ENCODE measurements at places on chromosomes 13 and 19.

DNA sequence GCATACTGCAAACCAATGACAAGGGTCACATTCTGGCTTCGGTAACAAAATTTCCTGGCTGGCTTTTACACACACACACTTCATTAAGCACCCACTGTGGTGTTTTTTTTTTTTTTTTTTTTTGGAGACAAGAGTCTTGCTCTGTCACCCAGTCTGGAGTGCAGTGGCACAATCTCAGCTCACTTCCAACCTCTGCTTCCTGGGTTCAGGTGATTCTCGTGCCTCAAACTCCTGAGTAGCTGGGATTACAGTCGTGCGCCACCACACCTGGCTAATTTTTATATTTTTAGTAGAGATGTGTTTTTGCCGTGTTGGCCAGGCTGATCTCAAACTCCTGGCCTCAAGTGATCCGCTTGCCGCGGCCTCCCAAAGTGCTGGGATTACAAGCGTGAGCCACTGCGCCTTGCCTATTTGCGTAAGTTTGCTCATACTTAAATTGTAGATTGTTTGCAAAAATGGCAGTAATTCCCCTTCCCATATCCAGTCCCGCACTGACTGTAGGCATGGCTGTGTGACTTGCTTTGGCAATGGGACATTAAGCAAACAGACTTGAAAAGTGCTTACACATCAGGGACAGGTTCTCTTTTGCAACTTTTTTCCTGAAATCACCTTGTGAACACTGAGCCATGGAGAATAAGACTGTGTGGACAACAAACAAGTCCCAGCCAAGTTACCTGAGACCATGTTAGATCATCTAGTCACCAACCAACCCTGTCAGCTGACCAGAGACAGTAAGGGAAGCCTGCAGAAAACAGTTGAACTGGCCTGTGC is 42.1 kb upstream of the EBPL start:
- peak; percentile 53 for DNase-seq

DNA sequence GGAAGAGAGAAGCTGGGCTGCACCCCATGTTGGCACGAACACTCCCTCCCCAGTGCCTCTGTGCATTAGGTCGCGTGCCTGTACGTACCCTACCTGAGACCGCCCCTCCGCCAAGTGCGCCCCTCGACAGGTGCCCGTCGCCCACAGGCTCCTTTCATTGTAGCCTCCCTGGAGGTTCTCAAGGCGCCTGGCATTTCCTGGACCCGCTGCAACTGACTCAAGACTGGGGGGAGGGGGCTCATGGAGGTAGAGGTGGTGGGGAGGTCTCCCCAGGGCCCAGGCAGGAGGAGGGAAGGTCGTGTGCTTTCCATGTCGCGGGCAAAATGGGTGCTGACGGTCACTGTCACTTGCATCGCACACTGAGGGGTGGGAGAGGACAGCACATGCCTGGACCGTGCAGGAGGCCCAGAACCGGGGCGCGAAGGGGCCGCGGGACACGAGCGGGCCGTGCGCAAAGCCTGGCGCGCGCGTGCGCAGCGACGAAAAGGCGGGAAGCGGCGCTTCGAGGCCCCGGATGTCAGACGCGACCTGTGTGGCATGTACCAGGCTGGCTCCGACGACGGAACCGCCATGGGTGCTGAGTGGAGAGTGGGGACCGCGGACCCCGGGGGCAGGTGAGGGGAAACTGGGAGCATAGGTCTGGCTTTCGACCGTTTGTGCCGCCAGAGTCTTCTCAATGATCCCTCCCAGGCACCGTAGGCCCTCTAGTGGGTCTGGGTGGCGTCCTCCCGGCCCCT is 16.5 kb downstream of the NFIX start:
- no peak for DNase-seq

GRCh38 chr19:8388612-8388958 is 1.6 kb upstream of the RAB11B start:
- no peak for DNase-seq

DNA sequence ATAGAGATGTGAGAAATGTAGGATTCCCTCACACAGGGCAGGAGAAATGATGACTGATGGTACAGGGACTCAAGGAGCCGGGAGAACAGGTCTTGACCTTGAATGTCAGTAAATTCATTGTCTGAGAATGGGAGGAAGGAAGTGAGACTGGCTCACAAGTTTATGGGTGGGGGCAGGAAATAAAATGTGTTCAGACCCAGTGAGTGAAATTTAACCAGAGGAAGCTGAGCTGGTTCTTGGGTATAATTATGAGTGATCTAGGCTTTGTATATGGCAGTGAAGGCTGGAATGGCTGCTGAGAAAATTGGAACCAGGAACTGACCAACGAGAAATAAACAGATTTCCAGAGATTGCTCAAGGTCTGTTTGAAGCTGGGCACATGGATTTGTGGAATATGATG is 6.3 kb upstream of the IGSF23 start:
- peak; percentile 56 for DNase-seq

- DNase-seq, result no peak
These were observed 18.8 kb upstream of the SPC24 start for GRCh38 chr19:11174336-11174735.

- no peak for DNase-seq
These were observed 11.6 kb downstream of the MAP4K1 start for GRCh38 chr19:38606131-38606530.

- no peak for DNase-seq
These were observed 12.4 kb upstream of the ITM2B start for GRCh38 chr13:48220592-48220980.

DNA sequence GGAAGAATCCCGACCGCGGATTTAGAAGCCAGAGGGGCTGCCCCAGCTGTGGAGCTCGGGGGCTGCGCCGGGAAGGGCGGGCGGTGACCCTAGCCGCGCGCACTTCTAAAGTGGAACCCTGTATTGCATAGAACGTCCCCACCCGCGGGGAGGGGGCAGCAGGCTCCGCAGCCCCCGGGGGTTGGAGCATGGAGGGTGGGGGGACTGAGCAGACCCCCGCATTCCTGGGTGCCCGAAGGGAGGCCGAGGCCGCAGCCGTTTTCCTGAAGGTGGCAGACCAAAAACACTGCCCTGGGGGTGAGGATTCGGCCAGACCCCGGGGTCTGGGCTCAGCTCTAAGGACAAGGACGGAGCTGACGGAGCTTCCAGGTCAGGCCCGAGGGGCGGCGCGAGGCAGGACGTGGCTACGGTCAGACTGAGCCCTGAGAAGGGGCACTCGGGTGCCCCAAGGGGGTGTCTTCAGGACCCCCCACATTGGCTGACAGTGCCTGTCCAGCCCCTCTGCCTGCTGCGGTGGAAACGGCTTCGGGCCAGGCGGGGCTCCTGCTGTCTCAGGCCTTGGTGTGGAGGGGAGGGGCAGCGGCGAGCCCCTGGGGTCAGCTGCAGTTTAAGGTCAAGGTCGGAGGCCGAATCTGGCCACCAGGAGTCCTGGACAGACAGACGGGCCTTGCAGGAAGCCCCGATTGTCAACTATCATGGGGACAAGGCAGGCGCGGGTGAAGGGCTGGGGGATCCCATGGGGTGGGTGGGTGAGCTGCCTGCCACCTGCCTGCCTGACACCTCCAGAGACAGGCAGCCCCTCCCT is 12.6 kb downstream of the MKNK2 start:
- no peak for DNase-seq

- no peak for DNase-seq
These were observed 106.5 kb upstream of the OXGR1 start for GRCh38 chr13:97100821-97101220.

DNA sequence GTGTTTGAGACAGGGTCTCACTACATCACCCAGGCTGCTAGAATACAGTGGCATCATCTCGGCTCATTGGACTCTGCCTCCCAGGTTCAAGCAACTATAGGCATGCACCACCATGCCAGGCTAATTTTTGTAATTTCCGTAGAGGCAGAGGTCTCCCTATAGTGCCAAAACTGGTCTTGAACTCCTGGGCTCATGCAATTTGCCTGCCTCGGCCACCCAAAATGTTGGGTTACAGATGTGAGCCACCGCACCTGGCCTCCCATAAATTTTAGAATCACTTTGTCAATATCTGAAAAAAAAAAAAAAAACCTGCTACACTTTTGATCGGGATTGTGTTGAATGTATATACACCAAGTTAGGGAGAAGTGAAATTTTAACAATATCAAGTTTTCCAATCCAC is 11.9 kb upstream of the PLEKHF1 start:
- no peak for DNase-seq

DNA sequence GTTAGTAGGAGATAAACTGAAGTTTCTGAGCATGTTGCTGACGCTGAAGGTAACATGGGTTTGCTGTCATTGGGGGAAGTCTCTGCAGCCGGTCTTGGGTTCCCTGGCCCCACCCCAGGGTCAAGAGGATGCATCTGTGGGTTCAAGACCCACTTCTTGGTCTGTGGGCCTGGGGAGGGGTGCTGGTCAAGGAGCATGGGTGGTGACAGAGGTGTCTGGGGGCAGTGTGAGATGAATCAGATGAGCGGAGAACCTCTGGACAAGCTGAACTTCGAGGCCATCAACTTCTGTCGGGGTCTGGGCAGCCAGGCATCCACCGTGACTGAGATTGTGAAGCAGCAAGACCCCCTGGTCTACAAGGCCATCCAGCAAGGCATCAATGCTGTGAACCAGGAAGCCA is 51.9 kb downstream of the ACSBG2 start:
- no peak for DNase-seq

GRCh38 chr13:78497702-78498355 is 105.5 kb downstream of the POU4F1 start:
- DNase-seq, result no peak

Data from GF-D8 (cell line).